ENCODE measurements at places on chromosomes 16 and 17.

GRCh38 chr17:74387365-74388218 lies 20.3 kb downstream of the GPR142 start:
- no peak for DNase-seq

DNA sequence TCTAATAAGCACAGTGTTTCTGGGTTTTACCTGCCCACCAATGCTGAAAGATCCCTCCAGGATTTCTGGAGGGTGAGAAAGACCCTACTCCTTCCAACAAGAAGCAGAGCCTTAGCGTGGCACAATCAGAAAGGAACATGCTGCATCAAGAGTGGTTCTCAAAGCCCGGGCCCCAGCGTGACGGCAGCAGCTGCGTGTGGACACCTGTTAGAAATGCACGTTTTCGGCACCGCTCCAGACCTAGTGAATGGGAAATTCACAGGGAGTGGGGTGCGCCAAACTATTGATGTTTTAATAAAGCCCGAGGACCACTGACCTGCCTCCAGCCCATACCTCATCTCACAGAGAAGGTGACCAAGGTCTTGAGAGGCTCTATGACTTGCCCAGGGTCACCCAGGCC lies 55.8 kb downstream of the PECAM1 start:
- DNase-seq: no peak

DNA sequence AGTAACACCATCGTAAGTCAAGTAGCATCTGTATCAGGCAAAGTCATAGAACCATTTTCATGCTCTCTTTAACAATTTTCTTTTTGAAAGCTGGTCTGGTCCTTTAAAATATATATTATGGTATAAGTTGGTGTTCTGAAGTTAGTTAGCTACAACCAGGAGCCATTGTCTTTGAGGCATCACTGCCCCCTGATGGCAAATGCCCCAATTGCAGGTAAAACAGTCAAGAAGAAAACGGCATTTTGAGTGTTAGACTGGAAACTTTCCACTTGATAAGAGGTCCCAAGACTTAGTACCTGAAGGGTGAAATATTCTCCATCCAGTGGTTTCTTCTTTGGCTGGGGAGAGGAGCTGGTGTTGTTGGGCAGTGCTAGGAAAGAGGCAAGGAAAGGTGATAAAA lies 14.1 kb downstream of the TP53 start:
- peak; percentile 6 for DNase-seq

- DNase-seq: no peak
Observed at GRCh38 chr17:74085434-74085833, 118.0 kb upstream of the RPL38 start.

DNA sequence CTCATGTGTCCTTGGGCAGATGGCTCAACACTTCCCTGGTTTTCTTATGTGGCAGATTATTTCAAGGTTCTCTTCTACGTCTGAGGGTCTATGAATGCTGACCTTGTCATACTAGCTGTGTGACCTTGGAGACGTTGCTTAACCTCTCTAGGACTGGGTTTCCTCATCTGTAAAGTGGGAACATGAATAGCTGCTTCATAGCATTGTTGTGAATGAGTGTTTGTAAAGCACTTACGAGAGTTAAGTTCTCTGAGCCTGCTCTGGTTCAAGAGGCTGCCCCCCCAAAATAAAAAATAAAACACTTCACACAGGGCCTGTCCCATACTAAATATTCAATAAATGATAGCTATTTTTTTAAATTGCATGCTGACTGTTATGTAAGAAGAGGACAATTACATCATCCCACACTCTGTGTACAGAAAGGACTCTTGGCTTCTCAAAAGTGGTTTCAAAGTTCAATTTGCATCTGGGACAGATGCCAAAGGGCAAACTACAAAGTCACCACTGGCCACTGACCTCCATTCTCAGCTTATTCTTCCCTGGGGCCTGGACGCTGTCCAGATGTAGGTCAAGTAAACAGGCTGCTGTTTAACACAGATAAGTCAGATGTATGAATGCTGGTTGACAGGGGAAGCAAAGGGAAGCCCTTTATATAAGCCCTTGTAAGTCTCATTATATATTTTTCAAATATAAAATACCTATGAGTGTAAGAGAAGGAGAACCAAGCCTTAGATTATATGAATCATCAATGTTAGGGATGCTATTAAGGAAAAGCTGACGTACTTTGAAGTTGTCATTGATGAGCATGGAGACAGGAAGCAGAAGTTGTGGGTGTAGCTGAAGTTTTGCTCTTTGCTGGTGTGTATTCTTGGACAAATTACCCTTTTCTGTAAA lies 15.4 kb upstream of the NDEL1 start:
- DNase-seq: no peak

- DNase-seq: no peak
Observed at GRCh38 chr17:78962345-78962983, 17.3 kb downstream of the LGALS3BP start.

DNA sequence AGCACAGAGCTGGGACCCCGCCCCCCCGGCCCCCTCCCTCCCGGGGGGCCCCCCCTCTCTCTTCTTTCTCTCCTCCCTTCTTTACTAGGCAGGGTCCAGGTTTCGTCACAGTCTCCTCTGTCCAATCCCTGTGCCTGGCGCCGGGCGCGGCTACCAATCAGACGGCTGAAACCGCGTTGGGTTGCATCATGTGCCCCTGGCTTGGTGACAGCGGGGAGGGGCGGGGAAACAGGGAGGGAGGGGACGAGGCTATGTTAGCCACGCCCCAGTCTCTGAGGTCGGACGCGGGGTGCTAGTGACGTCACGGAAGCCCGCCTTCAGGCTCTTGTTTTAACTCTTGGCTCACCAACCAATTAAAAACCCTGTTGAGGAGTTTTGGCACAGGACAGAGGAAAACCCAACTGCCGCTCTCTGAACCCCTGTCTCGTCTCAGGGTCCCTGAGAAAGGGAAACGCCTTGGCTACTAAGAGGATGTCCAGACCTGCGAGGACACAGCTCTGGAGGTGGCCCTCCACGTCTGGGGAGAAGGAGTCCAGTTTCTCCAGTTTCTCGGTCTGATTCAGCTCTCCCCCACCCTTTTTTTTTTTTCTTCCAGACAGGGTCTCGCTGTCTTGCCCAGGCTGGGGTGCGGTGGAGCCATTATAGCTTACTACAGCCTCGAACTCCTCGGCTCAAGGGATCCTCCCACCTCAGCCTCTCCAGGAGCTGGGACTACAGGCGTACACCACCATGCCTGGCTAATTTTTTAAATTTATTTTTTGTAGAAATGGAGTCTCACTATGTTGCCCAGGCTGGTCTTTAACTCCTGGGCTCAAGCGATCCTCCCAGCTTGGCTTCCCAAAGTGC lies 441 bp upstream of the PLEKHH3 start:
- peak; percentile 100 for DNase-seq

GRCh38 chr17:31226373-31226772 lies 70.7 kb downstream of the OMG start:
- no peak for DNase-seq

GRCh38 chr16:10923650-10924214 lies 18.5 kb downstream of the DEXI start:
- no peak for DNase-seq

DNA sequence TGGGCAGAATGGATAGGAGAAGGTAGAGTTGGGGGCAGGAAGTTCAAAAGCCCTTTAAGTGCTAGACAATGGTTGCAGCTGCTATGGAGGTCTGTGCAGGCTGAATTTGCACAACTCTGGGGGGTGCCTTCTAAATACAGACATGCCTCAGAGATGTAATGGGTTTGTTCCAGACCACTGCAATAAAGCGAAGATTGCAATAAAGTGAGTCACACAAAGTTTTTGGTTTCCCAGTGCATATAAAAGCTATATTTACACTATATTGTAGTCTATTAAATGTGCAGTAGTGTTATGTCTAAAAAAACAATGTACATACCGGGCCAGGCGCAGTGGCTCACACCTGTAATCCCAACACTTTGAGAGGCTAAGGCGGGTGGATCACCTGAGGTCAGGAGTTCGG lies 60.5 kb upstream of the MYOCD start:
- DNase-seq: no peak

DNA sequence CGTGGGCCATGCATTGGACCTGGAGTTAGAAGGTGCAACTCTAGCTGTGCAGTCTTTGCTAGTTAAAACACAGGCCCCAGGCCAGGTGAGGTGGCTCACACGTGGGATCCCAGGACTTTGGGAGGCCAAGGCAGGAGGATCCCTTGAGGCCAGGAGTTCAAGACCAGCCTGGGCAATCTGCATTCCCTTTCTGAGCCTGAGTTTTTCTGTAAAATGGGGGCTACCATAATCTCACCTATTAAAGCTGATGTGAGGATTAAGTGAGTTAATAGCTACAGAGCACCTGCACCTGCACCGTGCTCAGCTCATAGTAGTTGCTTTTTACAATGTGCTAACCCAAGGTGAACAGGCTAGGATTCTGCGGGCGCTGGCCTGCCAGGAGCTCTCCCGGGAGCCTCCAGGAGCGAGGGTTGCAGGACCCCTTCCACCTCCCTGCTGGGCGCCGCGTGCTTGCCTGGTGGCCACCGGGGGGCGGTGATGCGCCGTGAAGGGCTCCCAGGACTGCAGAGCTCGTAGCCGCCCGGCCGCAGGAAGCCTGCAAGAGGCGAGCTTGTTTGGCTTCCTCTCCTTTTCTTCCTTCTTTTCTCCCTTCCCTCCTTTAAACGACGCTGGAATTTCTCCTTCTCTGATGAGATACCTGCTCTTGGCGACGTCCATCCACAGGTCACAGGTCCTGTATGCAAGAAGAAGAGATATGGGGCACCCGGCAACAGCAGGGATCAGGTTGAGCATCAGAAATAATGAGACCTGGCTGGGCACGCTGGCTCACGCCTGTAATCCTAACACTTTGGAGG lies 51.3 kb downstream of the ZFP90 start:
- DNase-seq: no peak

GRCh38 chr17:28396635-28397239 lies 9.3 kb downstream of the SLC46A1 start:
- DNase-seq: no peak

DNA sequence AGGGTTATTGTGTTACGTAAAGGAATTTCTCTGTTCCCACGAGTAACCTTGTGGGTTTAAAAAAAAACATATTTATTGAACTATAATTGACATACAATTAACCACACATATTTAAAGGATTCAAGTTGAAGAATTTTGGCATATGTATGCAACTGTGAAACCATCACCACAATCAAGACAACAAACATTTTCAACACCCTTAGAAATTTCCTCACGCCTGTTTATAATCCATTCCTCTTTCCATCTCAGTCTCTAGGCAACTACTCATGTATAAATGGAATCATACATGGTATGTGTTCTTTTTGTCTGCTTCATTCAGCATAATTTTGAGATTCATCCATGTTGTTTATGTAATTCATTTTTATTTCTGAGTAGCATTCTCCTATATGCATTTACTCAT lies 104.0 kb downstream of the MRTFB start:
- DNase-seq: no peak

DNA sequence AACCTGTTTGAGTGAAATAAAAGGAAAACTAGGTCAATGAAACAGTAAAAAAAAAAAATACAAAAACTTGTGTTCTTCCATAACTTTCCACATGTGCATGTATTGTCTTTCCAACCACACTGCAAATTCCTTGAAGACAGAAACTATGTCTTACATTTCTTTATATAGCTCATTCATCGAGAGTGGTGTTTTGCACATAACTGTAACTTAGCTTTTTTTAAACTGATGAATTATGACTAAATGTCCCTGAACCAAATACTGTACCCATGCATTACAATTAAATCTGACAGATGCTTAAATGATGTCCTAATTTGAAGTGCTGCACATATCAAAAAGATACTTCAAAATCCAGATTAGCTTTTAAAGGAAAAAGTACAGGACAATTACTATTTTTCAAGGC lies 50.1 kb downstream of the BRIP1 start:
- no peak for DNase-seq

GRCh38 chr17:61570118-61570517 lies 20.9 kb downstream of the NACA2 start:
- peak; percentile 50 for DNase-seq

- no peak for DNase-seq
Observed at GRCh38 chr16:88076211-88076931, 125.1 kb downstream of the BANP start.

DNA sequence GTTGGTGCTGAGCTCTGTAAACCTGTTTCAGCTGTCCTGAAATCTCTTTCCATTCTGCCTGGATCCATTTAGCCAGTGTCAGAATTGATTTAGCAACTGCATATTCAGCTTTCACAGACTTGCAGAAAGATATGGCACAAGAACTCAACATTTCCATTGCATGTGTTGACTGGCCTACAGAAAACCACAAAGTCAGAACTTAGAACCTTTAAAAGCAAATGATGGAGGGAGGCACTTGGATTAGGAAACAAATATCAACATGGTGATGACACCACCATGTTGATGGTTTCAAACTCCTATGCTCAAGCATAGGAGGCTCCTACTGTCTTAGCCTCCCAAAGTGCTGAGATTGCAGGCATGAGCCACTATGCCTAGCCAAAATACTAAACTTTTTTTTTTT lies 52.3 kb upstream of the ARL6IP1 start:
- DNase-seq: no peak

DNA sequence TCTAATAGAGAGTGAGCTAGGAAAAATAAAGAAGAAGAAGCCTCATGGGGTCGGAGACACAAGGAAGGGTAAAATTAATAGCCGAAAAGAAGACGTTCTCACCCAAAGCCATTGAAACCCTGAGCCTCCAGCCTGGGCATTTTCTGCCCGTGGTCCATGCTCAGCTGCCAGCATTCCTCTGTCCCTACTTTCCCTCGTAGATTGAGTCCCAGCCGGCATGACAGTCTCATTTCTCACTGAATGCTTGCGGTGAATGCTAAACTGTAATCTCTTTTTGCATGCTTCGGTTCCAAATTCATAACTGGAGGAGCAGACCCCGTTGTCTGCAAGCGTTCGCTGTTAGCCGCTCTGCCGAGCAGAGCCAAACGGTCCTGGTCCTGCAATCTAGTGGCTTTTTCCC lies 54.0 kb upstream of the COX10 start:
- no peak for DNase-seq

GRCh38 chr16:645852-646678 lies 3.1 kb upstream of the WDR90 start:
- DNase-seq: no peak

DNA sequence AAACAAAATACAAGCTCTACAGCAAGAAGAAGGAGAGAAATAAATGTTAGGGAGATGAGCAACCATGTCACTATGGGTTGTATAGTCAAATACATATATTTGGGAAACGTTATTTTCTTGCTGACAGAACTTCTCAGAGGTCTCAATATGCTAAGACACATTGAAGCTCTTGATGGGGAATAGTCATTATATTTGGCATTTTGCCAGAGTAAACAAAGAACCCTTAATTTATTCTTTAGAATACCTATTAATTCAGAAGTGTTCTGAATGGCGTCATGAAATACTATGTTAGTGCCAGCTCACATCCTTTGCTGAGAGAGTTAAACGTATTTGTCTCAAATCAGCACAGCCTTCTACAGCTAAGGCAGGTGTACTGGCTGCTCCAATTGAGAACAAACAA lies 458.9 kb downstream of the CDH13 start:
- DNase-seq: no peak

DNA sequence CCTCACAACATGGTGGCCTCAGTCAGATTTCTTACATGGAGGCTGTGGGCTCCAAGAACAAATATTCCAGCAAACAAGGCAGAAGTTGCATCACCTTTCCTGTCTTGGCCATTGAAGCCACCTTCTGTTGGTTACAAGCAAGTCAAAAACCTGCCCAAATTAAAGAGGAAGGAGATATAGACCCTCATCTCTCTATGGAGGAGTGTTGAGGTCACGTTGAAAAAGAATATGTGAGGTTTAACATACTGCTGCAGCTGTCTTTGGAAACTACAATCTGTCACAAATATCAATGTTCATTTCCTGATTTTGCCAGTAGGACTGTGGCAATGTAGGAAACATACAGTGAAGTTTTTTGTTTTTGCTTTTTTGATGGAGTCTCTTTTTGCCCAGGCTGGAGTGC lies 211.4 kb downstream of the COPRS start:
- DNase-seq: no peak

GRCh38 chr17:76796081-76796480 lies 58.2 kb downstream of the MFSD11 start:
- DNase-seq: no peak
